ENCODE measurements at places on chromosomes 13 and 19.

GRCh38 chr13:97057176-97057575 is 62.9 kb upstream of the OXGR1 start:
- DNase-seq: no peak

DNA sequence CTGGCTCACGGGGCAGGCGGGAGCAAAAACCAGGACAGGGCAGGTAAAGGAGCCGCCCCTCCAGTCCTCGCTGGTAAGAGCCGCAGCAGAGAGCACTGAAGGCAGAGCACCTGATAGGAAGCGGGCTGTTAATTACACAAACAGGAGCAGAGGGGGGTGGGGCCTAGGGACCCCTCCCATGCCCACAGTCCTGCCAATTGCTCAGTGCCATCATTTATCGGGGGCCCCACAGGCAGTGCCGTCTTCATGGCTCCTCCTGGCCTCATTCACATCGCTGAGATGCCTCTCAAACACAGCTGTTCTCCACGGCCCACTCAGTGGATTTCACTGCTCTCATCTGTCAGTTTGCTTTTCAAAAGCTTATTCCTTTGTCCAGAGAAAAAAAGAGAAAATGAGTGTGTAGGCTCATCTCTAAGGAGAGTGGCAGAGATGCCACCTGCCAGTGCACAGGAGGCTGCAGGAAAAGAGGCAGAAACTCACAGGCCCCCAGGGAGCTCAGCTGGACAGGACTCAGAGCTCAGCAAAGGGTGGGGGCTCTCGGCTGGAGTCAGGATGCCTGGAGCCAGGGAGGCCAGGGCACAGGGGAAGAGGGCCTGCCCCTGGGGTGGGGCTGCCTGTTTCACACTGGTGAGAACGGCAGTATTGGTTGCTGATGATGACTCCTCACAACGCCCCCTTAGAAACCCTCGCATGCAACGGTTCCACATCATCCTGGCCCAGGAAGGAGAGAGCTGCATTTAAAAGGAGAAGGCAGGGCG is 174.6 kb downstream of the COL4A1 start:
- no peak for DNase-seq

DNA sequence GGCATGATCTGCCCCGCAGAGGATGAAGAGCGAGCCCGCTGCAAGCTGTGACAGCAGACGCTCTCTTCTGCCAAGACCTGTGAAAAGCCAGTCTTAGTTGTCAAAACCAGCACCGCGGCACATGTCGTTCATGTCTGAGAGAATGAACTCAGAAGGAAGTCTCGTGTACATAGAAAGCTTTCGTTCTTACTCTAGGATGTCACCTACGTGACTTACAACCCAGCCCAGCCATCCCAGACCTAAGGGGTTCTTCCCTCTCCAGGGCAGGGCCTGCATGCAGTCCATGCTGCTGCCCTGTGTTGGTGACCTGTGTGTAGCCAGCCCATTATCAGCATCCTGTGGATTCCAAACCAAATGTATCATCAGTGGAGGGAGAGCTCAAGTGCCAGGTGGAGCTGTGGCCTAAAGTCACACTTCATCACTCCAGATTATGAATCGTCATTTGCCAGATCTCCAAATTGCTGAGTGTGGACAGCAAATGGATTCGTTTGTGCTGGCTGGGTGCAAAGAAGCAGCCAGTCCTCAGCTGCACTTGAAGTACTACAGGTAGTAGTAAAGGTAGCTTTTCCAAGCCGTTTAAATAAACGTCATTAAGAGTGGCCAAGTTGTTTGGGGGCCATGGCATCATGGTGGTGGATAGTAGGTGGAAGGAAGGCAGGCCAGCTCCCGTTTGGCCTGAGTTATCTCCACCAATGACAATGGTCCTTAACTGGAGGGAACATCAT is 73.9 kb upstream of the GPR183 start:
- DNase-seq: peak; percentile 59

- DNase-seq: no peak
Observed at GRCh38 chr13:95388420-95389079, 87.3 kb upstream of the ABCC4 start.

DNA sequence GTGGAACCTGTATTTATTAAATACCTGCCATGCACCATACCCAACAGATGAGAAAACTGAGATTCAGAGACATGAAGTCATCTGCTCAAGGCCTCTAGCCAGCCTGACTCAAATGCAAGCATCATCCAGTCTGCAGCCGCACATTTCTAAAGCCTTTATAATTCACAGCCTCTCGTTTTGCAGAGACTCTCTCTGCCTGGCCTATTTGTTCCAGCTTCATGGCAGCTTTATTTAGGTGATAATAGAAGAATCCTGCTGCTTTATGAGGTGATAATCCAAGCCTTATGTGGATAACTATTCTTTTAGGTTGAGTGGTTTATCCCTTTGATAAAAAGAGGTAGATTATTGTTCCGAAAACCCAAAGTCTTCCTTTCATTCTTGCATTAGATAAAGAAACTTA is 58.4 kb downstream of the OXGR1 start:
- DNase-seq: no peak

DNA sequence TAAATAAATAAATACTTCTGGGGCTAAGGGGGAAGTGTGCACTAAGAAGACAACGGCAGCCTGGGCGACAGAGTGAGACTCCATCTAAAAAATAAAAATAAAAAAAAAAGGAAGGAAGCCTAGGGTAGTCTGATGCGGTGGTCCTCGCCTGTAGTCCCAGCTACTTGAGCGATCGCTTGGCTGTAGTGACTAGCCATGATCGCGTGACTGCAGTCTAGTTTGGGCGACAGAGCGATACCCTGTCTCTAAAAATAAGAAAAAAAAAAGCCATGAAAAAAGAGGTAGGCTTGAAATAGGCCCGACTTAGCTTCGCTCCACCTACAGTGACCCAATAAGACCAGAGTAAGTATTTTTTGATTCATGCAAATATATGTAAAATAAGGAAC is 661 bp upstream of the BABAM1 start:
- no peak for DNase-seq

DNA sequence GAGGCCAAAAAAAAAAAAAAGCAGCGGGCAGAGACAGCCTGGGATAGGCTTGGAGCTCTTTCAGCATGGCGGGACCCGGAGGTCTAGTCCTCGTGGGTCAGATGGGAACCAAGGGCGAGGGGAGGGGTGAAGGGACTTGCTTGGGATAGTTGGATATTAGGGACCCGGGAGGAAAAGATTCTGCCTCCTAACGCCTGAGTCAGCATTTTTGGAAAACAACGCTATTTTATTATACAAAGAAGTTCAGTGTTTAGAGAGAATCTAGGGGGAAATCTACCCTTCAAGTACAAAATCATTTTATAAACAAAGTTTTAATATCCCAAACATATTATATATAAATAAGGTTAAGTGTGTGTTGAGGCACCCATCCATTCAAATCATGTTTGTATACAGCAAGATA is 156.7 kb downstream of the ZNF536 start:
- DNase-seq: no peak

DNA sequence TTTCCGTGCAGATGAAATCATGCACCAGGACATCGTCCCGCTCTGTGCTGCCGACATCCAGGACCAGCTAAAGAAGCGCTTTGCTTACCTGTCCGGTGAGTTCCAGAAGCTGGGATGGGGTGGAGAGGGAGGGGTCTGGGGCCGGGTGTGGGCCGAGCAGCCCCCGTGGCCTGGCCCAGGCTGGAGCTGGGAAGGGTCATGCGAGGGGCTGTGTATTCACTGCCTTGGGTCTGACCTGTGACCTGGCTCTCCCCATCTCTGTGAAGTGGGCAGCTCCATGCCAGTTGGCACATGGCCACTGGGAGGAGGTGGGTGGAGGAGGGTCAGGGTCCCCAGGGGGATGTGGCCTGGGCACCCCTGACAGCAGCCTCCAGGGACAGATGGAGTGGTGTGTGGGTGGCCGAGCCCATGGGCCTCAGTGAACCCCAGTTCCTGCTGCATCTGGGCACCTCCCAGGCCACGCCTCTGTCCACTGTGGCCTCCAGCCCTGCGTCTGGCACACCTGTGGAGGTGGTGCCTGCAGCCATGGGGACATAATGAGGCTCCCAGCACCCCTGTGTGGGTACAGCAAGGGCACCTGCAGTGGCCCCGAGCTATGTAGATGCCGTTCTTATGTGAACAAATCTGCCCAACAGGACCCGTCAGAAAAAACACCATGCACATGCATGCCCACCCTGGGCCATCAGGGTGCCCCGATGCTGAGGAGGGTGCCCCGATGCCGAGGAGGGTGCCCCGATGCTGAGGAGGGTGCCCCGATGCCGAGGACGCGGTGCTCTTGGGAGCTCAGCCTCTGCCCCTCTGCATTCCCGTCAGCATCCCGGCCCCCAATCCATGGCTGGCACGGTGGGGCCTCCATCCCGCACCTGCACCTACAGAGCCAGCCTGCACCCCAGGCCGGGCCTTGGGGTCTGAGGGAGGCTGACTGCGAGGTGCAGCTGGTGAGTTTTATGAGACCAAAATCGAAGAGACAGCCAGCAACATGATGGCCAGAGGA is 46.0 kb downstream of the MCF2L start:
- DNase-seq: no peak

DNA sequence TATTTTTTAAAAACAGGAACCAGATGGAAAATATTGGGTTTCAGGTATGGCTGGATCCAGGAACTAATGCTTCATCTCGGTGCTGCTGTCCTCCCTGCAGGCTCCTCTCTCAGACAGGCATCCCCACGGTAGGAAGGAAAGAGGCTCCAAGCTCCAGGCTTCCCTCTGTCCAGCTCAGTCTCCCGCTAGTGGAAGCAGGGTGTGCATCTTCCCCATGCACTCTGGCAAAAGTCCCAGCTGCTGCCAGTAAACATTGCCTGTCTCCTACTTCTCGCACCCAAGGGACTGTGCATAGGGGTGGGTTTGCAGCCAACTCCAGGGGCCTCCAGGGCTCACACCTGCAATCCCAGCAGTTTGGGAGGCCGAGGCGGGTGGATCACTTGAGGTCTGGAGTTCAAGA is 29.2 kb downstream of the IL12RB1 start:
- no peak for DNase-seq

DNA sequence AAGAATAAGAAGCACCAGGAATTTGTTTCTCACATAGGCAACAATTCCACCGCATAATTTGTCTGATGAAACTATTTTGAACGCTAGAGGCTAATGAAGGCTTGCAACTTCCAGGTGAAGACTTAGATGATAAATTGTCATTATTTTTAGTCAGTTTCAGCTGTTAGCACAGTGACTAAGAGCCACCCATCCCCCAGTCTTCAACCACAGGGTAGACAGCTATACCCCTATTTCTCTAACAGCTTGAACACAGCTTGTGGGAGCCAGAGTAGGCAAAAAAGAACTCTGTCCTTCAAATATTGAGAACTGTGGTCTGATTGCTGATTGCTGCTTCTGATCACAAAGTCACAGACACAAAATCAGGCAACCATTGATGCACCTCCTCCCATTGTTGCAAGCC is 1124.8 kb upstream of the PRR20A start:
- DNase-seq: no peak

DNA sequence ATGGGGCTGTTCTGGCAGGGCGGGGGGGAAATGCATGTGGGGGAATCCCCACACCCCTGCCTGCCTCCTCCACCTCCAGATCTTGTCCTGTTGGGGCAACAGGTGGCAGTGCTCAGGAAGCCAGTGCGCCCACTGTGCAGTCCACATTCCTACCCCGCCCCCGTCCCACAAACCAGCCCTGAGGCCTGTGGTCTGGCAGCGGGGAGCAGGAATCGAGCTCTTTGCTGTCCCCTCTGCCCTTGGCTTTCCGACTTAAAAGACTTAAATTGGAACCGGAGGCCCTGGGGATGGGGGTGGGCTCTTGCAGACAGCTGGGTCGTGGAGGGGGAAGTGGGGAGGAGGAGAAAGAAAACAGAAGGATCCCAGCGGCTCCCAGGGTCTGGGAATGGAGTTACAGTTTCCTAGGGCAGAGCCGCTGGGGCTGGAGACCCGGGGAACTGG is 4.3 kb downstream of the NANOS3 start:
- DNase-seq: peak; percentile 27

- no peak for DNase-seq
Observed at GRCh38 chr13:40534456-40534855, 132.0 kb downstream of the FOXO1 start.

- DNase-seq: no peak
Observed at GRCh38 chr13:93262729-93263345, 36.2 kb downstream of the GPC6 start.

DNA sequence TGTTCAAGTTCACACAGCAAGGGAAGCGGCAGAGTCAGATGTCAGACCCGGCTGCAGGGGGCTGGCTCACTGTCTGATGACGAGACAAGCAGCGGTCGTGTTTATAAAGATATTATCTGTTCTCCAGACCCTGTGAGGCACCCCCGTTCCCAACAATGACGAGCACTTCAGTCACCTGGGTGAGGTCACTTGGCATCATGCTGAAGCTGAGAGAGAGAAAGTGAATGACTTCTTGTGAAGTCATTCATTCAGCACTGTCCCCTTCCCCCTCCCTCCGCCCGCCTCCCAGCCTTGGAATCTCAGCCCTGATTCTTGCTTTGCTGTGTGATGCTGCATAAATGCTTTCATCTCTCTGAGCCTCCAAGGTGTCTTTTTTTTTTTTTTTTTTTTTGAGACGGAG is 4.9 kb upstream of the LYPD3 start:
- no peak for DNase-seq

DNA sequence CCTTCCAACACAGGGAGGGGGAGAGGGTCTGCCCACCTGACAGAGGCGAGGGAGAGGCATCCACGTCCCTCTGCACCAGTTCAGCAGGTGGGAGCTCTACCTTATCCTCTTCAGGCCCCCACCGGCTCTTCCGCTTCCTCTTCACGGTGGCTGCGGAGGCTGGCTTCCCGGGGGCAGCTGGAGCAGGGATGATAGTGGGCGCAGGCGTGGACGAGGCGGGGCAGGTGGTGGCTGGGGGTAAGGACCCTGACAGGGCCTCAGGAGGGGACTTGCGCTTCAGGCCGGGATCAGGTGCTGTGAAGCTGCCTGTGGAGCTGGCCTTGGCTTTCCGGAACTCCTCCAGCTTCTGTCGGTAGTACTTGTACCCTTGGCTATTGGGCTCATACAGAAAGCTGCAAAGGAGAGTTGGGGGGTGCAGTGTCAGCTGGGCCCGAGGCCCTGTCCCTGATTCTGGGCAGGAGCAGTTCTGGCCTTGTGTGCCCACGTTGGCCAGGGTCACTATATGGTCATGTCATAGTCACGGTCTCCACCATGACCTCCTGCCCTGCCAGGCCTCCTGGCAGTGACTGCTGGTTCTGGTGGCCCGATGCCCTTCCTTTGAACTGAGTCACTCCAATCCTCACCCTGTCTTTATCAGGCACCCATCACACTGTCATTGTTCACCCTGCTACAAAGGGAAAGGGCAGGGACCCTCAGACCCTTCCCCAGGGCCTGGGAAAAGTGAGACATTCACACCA is 23.2 kb downstream of the SUGP1 start:
- DNase-seq: no peak

DNA sequence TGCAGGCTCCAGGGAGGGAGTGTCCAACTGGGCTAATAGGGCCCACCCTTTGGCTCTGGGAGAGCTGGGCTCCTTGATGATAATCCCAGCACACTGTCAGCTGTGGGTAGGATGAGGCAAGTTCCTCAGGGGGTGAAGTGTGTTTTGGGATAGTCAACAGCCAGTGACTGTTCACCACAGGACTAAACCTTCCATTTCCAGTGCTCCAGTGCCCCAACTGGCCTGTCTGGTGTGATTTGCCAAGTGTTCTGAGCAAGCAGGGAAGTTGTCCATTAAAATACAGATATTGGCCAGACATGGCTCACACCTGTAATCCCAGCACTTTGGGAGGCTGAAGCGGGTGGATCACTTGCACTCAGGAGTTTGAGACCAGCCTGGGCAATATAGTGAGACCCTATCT is 150.9 kb downstream of the TM9SF2 start:
- DNase-seq: no peak
